ENCODE measurements at places on chromosomes 12 and 14.

DNA sequence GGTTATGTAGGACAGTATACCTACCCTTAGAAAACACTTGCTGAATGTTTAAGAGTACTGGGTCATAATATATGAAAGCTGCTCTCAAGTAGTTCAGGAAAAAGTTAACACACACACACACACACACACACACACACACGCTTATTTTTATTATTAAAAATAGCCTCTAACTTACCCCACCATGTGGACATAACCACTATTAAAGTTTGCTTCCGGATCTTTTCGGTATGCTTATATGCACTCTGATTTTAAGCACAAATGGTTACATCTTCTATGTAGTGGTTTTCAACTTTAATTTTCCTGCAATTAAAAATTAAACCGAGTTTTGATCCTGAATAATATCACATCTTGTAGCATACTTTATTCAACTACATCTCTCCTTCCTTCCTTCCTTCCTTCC is 84.9 kb upstream of the TRAF3 start:
- no peak for DNase-seq

- DNase-seq = no peak
Observed at GRCh38 chr14:88746052-88746451, 46.7 kb downstream of the EML5 start.

GRCh38 chr14:42110167-42110566 is 503.5 kb downstream of the LRFN5 start:
- DNase-seq = no peak

DNA sequence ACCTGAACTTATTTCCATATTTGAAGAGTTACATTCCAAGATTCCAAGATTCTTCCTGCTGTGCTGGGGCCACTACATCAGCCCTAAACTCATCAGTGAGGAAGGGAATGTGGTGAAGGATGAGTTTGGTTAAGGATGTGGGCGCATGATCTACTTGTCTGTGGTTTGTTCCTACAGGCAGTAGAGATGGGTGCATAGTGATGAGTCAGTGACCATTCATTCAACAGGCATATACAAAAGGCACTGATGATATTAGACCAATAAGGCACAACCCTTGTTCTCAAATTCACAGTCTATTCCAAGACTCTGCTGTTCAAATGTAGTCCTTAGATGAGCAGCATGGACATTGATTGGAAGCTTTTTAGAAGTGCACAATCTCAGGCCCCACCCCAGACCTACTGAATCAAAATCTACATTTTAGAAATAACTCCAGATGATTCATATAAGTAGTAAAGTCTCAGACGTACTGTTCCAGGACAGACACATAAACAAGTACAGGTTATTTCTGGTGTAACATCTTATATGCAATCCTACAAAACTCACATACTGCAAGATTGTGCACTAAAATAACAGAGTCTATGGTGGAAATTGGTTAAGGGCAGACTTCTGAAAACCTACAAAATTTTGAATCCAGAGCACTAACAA is 47.7 kb upstream of the MAP3K9 start:
- DNase-seq = no peak

DNA sequence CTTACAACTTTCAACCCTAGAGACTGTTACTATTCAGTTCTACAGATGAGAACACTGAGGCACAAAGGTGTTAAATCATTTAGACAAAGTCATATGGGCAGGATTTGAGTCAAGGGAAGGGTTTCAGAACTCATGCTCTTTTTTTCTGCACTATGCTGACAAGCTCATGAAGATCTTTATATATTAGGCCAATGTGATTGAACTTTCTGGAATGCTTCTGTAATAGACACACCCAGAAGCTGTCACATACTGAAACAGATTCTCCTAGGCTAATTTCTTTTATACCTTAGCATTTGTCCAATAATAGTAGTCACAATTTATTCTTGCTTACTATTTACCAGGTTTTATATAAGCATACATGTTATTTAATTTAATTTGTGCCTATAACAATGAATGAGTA is 164.0 kb downstream of the ALG10B start:
- no peak for DNase-seq

- DNase-seq = no peak
Observed at GRCh38 chr12:24596768-24597388, 352.0 kb downstream of the BCAT1 start.

- DNase-seq = no peak
Observed at GRCh38 chr12:121630791-121631355, 4.5 kb downstream of the ORAI1 start.

DNA sequence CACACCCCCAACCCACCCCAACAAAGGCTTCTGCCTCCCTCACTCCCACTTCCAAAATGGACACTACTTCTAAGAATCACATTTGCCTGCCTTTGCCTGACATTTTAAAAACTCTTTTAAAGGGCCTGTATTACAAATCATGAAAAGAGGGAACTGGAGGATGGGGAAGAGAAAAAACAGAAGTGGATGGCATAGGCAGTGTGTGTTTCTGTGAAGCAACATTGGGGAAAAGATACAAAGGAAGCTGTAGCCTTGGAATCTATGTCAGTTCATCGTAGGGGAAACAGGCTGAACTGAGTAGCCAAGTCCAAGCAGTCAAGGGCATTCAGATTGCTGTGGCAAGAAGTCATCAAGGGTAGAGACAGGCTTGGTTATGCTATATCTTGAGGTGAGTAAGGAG is 273.9 kb downstream of the BTG1 start:
- no peak for DNase-seq

DNA sequence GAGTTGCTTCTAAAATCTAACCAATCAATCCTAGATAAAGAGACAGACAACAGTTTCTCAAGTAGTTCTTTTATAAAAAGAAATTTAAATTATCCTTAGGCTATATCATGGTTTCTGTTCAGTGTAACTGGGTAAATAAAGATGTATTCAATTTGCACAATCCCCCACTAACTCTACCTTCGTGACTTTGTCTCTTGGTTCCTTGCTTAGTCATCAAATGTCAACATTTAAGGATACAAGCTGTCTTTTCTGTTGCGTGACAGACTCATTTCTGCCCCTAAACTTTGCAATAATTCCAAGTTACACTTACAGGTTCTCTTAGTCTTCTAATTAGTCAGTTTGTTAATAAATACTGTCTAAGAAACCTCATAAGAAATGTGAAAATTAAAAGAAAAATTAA is 50.6 kb downstream of the SCAF11 start:
- DNase-seq = no peak

DNA sequence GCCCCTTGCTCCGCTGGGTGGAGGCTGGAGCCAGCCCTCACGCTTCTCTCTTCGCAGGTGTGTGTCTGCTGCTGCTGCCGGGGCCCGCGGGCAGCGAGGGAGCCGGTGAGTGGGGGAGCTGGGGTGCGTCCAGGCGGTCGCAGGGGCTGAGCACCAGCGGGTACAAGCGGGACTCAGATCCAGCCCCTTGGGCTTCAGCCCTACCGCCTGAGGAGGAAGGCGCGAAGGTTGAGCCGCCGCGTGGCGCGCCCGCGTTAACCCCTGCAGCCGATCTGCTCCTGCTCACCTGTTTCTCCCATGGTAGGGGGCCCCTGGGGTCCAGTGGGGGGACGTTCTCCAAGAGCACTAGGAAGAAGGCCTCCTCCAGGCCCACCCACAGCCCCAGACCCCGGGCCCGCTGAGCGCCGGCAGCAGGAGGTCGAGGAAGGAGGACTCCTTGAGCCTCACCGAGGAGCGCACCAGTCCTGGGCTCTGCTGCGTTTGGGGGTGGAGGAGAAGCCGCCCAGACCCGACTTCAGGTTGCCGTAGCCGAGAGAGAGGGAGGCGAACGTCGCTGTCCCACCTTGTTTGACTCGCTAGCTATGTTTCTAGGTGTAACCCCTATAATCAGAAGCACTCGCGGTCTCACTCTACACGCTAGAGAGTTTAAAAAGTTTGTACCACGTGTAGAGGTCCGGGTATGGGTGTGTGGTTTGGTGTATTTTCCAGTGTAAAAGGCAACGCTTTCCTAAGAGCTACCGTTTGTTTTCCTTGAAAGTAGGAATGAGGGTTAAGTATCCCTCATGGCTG is 834 bp downstream of the COCH start:
- DNase-seq = no peak

DNA sequence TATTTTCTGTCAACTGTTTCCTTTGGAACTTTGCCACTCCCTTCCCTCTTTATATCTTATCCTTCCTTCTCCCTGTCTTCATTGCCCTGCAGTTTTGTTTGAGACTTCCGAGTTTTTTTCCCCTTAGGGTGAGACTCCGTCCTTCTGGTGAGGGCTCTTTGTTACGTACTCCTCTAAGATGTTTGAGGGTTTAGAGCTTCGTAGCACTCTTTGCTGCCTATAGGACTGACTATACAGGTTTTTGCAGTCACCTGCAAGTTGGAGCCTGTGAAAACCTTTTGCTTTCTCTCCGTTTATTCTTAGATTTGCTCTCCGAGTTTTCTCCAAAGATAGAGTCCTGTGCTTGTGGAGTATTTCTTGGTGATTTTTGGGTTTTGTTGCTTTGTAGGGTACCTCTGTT is 41.7 kb upstream of the MYRFL start:
- no peak for DNase-seq

- DNase-seq = no peak
Observed at GRCh38 chr14:22803687-22803974, 11.6 kb downstream of the SLC7A7 start.

GRCh38 chr14:79064214-79064613 is 894.0 kb downstream of the NRXN3 start:
- DNase-seq = no peak

- no peak for DNase-seq
Observed at GRCh38 chr12:57590479-57590863, 521 bp upstream of the PIP4K2C start.

DNA sequence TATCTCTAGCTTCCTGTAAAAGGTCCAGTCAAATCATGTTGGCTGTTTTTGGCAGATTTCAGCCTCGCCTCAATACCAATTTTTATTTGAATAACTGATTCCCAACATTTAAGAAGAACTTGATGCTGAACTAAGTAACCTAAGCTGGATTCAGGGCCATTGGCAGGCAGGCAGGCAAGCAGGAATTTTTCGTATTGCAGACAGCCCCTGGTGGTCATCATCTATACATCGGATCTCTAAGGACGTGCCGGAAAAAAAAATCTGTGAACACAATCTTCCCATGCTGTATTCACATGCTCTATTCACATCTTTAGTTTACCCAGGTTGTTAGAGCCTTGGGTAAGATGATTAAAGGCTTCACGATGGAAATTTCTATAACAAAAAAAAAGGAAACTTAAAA is 7.0 kb downstream of the VCPKMT start:
- DNase-seq = no peak
